ENCODE measurements at places on chromosomes 1 and 21.
A peak's percentile ranks its signal among the peaks of the same experiment; 100 is the strongest.

DNA sequence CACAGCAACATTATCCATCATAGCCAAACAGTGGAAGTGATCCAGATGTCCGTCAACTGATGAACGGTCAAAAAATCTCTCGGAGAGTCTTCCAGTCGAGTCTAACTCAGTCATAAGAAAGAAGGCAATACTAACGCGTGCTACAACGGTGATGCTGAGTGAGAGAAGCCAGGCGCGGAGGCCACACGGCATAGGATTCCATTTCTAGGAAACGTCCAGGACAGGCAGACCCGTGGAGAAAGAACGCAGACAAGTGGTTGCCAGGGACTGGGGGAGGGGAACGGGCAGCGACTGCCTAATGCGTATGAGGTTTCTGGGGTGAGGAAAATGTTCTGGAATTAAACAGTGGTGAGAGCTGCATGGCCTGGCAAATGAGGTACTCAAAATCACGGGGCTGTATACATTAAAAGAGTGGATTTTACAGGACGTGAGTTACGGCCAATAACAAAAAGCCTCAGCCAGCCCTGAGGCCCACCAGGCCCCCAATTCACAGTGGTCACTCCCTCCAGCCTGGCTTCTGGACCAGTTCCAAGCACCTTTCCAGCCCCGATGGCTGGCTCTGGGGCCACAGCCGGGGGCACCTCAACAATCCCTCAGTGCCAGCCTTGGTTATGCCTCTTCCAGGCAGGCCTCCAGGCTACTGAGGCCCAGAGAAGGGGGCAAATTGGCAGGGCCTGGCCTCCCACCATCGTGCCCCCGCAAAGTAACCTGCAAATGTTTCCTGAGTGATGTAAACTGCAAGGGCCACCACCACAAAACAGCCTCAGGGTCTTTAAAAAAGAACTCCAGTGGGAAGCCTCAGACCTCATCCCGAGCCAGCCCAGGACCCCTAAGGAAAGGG lies 3.4 kb downstream of the WNT9A start:
- DNase-seq = no peak

DNA sequence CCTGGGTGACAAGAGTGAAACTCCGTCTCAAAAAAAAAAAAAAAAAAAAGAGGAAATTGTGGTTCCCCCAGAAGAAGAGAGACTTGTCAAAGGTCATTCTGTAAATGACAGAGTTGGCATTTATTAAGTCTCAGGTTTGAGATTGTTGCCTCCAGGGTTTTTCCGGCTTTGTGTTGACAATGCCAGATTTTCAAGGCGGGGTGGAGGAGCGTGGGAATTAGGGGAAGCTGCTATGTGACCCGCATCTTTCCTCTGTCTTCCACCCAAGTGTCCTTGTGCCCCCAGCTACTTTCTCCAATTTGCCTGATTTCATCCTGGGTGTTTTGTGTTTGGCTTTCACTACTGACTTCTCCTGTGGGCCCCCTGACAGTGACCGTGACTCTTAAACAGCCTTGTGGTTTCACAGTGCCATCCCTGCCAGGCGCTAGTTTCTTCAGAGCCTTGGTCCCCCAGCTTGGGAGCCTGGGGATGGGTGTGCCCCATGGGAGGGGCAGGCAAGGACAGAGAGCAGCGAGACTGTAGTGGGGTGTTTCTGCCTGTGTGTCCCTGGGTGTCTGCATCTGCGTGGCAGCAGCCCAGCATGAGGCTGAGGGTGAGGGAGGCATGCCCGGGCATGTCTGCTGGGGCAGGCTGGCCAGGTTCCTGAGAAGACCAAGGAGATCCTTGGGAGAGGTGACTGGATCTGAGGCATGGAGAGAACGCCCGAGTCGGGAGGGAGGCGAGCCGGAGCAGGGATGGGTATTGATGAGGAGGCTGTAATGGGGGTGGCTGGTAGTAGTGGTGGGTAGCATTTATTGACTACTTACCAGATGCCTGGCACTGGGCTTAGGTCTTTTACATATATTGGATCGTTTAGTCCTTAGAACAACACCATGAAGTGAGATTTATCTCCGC lies 46.3 kb downstream of the IER5 start:
- no peak for DNase-seq

GRCh38 chr1:222454186-222454585 lies 93.7 kb downstream of the HHIPL2 start:
- no peak for DNase-seq

DNA sequence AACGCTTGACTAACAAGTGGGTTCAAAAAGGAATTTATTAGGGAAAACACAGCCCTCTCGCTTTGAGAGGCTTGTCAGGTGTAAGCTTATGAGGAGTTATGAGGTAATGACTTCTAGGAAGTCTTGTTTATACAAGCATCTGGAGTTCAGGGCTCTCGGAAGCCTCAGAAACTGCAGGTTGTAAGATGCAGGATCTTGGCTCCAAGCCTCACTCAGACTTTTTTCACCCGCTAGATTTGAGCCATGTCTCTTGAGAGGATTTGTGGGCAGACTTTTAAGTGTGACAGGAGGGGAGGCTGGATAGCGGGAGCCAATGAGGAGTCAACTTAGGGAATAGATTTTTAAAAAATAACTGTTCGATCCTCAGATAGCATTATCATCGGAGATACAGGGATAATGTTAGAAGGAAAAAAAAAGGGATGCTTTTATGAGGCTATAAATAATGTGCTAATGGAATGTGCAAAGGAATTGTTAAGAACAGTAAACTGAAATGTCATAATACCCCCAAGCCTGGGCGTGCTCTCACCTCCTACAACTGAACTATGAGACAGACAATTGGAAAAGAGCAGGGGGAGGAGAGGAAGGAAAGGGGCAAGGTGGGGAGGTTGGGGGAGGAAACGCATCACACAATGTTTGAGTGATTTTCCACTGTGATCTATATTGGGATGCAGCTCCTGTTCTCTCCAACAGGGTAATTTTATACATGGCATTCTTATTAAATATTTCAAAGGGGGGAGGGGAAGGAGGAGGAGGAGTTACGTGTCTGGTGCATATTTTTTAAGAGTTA lies 107.4 kb upstream of the ESRRG start:
- no peak for DNase-seq

GRCh38 chr1:204560590-204561150 lies 44.5 kb downstream of the MDM4 start:
- DNase-seq = no peak

DNA sequence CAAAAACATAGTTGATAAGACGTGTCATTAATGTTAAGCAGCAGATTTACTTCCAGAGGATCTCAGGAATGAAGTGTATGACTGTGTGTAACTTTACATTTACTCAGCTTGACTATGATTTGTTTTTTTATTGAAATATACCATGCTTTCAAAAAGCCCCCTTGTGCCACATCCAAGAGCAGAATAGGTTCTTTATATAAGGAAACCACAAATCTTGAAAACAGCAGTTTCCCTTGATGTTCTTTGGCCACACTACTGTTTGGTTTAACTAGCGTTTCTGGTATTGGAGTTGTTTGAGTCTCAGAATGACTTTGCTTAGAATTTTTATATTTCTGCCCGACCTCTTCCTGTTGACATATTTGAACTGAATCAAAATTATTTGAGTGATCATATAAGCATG lies 25.0 kb downstream of the LRRC8C start:
- DNase-seq = peak; percentile 28

DNA sequence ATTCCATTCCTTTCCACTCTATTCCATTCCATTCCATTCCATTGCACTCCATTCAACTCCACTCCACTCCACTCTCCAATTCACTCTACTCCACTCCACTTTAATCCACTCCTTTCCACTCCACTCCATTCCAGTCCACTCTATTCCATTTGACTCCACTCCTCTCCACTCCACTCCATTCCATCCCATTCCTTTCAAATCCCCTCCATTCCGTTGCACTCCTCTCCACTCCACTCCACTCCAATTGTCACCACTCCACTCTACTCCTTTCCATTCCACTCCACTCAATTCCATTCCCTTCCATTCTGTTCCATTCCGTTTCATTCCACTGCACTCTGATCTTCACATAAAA lies 2563.7 kb upstream of the TPTE start:
- no peak for DNase-seq

DNA sequence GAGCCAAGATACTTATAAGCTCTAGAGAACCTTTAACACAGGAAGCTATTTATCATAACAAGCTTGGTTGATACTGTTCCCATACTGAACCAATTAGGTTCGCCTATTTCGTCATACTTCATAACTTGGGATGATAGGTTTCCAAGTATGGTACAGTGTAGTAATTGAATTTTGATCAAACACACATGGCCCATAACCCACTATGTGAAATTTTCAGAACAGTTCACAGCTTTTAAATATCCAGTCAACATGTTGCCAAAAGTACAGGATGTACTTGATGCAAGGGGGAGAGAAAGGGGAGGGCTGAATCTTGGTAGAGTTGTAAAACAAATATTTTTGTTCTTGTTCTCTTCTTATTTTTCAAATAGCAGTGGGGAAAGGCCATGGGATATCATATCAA lies 86.6 kb downstream of the TM2D1 start:
- DNase-seq = no peak

DNA sequence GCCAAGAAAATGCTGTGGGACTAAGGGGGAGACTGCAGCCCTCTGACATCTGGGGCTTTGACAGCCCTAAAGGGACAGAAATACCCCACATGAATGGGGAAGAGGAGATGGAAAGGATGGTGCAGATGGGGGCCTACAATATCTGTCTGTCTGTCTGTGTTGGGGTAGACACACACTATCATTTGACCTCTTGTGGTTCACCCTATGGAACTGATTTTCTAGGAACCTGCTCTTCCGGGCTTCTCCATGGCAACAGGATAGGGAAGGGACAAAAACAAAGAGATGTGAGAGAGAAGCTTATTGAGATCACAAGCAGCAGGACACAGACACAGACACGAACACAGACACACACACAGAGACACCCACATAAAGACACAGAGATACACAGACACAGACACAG lies 17.1 kb downstream of the KIF21B start:
- no peak for DNase-seq

DNA sequence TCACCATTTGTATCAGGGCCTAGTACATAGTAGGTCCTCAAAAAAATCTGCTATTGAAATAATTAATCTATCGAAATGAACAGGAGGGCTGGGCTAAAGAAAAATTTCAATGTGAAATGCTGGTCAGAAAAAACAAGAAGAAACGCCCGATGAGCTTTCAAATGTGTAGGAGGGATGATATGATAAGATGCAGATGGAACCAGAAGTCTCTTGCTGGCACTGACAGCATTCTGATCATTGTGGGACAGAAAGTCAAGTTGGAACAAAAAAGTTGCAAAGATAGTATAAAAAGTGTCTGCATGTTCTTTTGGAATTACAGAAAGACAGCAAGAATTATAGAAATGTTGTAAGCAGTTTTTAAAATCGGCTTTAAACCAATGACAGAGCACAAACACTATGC lies 11.1 kb downstream of the G0S2 start:
- DNase-seq = no peak

DNA sequence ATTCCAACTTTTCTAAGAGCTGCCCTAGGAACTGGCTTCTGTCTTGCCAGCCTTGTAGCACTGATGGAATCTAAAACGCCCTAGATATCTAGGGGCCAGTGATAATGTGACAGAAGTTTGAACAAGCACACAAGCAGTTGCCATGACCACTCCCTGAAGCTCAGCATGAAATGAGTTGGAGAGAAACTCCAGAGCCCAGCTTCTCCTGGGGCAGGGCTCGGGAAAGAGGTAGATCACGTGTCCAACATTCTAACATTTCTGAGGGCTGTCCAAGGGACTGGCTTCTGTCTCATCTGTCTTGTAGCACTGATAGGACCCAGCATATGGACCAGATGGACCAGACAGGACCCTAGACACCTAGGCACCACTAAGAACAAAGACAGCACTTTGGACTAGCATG lies 37.9 kb downstream of the OMA1 start:
- no peak for DNase-seq

DNA sequence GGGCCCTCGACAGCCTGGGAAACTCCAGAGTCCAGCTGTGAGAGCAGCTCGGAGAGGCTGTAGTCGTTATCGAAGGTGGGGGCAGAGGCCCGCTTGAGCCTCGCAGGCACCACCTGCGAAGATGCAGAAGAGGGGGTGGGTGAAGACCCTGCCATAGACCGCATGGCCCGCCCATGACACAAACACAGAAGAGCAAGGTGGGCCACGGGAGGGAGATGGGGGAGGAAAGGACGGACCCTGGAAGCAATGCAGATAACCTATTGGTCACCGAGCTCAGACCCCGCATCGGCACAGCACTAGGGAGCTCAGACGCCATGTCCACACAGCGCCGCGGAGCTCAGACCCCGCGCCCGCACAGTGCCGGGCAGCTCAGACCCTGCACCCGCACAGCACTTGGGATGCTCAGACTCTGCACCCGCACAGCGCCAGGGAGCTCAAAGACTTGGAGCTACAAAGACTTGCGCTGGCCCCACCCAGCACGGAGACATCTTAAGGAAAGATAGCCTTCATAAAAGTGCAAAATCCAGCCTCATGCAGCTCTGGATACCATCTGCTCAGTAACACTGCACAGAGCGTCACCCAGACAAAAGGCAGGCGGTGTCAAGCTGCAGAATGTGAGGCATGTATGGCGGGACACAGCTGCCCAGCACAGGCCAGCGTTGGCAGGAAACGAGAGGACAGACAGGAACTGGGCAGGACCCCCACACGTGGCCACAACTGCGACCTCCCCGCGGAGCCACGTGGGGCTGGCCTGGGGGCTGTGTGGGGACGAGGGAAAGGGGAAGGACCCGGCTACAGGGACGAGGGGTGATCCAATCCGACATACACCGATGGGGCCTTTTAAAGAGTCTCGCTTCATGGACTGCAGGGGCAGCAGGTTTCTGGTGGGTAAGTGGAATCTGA lies 22.6 kb downstream of the RIPK4 start:
- DNase-seq = no peak

- DNase-seq = no peak
Observed at GRCh38 chr1:58982259-58982998, 198.6 kb upstream of the JUN start.

- no peak for DNase-seq
Observed at GRCh38 chr21:33249331-33250002, 16.7 kb upstream of the IL10RB start.
